Fibroblast of skin of left quadriceps (primary cell): ENCODE measurements at places on chromosomes 16 and 17.

DNA sequence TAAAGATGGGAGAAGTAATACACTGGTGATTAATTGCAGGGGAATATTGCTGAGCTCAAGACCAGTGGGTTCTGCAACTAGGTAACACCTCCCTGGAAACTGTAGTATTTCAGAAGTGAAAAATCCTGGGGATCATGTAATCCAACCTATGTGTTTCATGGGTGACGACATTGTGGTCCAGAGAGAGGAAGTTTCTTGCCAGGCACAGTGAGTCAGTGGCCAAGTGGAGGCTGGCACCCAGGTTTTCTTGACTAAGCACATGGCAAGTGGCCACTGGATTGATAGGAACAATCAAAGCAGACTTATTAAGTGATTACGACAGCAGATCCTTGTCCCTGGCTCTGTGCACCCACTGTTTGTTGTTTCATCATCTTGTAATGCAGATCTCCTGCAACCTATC, 14.6 kb upstream of the CIITA start:
- DNase-seq = peak; percentile 11

GRCh38 chr16:69089091-69089910, 16.2 kb upstream of the HAS3 start:
- DNase-seq = no peak

DNA sequence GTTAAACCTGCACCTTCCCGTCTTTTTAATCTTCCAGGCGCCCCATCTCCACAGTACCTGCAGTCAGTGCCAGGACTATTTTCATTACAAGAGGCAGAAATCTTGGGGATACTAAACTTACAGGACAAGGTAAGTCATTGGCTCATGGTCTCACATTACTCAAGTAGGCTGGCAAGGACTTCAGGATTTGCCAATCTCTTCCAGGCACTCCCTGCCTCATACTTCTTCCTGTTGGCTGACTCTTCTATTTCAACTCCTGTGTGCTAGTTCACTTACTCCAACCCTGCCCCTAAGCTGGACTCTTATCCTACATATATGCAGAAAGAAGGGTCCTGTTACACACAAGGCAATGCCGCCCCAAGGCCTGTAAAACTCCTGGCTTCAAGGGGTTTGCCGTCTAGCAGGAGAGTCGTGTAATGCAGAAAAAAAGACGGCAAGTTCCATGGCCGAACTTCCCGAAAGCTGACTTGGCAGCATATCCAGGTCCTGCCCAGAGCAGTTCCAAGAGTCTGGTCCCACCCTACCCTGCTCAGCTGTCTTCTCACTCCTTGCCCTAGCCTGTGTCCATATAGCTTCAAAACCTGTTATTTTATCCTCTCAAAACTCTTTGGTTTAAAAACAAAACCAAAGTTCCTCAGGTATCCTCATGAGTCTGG, 14.8 kb downstream of the ERN1 start:
- no peak for DNase-seq

DNA sequence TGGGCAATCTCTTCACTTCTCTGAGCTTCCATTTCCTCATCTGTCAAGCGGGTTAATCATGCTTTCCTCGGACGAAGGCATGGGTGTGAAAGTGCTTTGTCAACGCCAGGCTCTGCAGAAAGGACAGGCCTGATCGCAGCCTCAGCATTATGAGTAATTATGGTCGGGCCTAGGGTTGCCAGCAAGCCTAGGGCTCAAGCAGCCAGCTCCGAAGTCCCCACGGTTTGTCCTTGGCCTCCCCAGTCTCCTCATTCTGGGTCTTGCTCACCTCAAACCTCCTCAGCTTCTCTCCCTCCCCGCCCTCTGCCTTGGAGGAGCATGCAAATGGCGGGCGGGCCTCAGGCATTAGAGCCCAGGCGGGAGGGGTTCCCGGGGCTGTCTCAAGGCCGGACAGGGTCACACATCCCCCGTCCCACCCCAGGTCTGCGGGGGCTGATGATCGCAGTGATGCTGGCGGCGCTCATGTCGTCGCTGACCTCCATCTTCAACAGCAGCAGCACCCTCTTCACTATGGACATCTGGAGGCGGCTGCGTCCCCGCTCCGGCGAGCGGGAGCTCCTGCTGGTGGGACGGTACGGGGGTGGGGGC, 10.2 kb upstream of the FAM83G start:
- DNase-seq = no peak

- DNase-seq = no peak
These were observed 63.9 kb downstream of the SHISA9 start for GRCh38 chr16:12965274-12965804.

GRCh38 chr17:38589462-38590114, 16.2 kb downstream of the SRCIN1 start:
- DNase-seq = no peak

DNA sequence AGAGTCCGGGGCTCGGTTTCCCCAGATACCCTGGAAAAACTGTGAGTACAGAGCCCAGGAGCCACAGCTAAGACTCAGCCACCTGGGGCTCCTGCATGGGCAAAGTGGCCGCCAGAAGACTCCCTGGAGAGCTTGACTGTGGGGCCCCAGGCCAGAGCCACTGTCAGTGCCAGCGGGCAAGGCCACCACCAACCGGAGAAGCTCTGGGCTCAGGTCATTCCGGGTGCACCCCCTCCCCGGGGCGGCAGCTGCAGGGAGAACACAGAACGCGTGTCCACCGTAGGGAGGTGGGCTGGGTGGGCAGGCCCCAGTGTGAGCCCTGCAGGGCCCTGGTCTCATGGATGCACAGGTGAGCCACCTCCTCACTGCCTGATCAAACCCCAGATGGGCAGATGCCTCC, 22.3 kb upstream of the RBFOX3 start:
- DNase-seq = no peak

DNA sequence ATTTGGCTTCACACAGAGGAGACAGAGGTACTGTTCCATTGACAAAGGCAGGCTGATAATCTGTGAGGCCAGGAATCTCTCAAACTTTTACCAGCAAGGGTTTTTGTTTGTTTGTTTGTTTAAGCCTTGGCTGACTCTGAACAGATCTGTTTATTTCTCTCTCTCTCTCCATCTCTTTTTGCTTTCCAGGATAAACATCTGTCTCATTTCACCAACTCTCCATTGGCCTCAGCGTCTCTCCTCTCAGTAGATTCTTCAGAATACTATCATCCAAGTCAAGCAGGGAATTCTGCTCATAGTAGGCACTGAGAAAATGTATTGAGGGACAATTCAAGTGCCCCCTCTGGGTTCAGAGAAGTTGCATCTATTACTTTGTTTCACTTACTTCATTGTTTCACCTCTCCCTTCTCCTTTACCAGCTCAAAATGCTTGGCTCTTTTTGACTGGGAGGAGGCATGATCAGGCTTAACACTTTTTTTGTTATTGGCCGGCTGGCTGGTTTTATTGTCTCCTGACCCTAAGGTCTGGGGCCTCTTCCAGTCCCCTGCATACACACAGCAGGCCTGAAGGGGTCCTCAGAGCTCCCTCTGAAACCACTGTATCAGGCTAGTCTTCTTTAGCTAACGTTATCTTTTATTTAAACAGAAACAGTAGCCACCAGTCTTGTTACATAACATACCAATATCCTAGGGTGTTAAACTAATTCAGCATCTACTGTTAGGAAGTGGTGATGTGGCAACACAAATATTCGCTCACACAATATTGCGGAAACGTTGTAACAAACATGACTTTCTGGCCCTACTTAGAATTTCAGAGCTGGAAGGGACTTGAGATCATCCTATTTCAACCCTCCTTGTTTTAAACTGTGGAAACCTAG, 2.0 kb upstream of the YPEL2 start:
- DNase-seq = peak; percentile 50

GRCh38 chr17:79890706-79891105, 51.5 kb upstream of the CBX4 start:
- no peak for DNase-seq

DNA sequence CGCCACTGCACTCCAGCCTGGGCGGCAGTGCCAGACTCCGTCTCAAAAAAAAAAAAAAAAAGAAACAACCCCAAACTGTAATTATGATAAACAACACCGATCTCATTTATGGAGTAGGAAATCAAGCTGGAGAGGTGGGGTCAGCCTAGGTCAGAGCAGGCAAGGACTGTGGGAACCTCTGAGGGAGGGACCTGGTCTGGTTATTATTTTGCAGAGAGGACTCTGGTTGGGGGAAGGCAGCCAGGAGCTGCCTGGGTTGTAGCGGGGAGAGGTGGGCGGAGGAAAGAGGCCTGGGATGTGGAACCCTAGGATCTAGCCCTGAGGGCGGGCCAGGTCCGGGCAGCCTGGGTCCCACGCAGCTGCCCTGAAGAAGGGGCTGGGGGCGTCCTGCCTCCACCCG, 10.9 kb upstream of the HS3ST6 start:
- no peak for DNase-seq

- no peak for DNase-seq
These were observed 40.2 kb downstream of the FOXK2 start for GRCh38 chr17:82559566-82560251.

GRCh38 chr17:6402258-6402657, 32.7 kb downstream of the AIPL1 start:
- peak; percentile 48 for DNase-seq

GRCh38 chr17:67227488-67227887, 17.5 kb downstream of the HELZ start:
- no peak for DNase-seq

- no peak for DNase-seq
These were observed 2.7 kb upstream of the HSD11B2 start for GRCh38 chr16:67428146-67428731.

- no peak for DNase-seq
These were observed 15.5 kb downstream of the GFOD2 start for GRCh38 chr16:67703626-67704025.

DNA sequence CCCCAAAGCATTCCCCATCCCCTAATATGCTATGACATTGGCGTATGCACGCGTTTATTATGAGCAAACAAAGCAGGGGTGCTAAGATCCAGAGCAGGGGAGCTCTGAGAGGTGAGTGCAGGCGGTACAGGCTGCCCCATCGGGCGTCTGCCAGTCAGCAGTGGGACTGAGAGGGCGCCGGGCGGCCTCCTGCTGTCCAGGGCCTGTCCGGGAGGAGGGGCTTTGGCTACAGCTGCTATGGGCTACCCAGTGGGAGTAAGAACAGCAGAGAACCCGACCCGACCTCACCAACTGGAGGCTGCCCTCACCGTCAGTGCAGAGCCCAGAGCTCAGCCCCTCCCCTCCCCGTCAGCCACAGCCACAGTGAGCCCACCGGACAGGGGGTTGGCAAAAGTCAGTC, 18.5 kb upstream of the AATK start:
- DNase-seq = no peak

DNA sequence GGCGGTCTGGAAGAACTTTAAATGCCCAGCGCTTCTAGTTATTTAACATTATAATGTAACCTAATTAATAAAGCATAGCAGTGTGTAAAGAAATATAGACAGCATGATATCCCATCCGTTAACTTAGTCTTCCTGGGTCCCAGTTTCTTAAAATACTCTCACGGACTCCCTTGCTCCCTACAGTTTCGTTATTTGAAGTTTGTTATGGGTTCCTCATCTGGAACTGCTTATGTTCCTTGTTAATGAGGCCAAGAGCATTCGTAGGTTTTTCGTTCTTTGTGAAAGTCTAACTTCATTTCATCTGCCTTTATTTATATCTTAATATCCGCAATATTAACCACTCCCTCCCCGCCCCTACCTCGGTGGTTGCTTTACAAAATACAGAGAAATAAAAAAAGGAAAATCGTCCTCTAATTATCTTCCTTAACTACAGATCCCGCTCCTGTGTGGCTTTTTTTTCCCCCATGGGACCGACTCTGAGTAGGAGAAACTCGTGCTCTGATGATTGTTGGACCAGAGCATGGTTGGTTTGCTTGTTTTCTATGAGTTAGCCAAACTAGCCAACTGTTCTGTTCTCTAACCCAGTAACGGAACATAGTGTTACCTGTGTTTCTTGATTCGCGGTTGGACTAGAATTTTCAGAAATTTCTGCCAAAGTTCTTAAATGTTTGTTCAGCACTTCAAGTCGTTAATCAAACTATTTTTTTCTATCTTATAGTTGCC, 863 bp downstream of the ADPRM start:
- DNase-seq = no peak

DNA sequence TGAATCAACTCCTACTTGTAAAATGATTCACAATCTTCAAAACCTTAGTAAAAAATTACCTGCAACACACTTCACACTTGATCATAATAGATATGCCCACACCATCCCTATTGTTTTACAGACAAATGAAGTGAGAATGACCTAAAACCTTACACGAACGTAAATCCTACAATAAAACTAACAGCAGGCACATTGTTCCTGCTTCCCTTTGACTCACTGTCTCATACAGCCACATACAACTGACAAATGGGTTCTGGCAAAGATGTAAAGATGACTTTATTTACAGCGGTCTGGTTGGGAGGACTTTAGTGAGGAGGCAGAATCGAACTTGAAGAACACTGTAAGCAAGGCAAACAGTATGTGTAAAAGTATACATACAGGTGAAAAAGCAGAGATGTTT, 188.7 kb downstream of the MYO1D start:
- no peak for DNase-seq

DNA sequence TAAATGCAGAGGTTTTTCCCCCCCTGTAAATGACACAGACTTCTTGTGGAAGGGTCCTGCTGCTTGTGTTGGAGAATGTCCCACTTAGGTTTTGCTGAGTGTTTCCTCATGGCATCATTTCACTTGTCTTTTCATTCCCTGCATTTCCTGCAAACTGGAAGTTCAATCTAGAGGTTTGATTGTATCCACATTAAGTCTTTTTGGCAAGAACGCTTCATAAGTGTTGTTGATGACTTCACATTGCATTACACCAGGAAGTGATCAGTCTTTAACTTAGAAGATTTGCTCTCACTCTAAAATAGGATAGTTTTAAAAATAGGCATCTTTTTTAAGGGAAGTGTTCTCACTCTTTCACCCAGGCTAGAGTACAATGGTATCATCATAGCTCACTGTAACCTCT, 67.2 kb downstream of the RPTOR start:
- DNase-seq = no peak

GRCh38 chr17:22435231-22435974, 743.1 kb downstream of the KCNJ18 start:
- DNase-seq = no peak

- DNase-seq = no peak
These were observed 55.4 kb downstream of the TENT4B start for GRCh38 chr16:50208460-50208931.

DNA sequence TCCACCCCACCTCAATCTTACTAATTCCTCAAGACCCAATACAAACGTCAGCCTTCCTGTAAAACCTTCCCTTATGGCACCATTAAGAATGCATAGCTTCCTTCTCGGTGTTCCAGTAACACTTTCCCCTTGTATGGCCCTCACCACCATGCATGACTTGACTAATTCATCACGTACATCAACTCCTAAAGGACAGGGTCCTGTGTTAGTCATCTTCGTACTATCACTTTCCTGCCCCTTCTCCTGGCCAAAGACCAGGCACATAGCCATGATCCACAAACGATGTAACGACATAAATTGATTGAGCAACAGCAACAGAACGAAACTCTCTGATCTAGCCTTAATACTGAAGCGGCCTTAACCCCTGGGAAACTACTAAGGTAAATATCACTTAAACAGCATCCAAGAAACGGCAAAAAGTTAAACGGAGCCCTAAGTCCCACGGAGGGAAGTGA, 612 bp downstream of the PSMD12 start:
- no peak for DNase-seq

GRCh38 chr16:86307514-86307903, 202.8 kb upstream of the FOXF1 start:
- DNase-seq = no peak

GRCh38 chr17:7853691-7854038, 1.2 kb upstream of the TMEM88 start:
- no peak for DNase-seq

GRCh38 chr16:50279504-50279865, 13.1 kb downstream of the ADCY7 start:
- DNase-seq = no peak
